ENCODE measurements at places on chromosomes 7 and 10.
A peak's percentile ranks its signal among the peaks of the same experiment; 100 is the strongest.

DNA sequence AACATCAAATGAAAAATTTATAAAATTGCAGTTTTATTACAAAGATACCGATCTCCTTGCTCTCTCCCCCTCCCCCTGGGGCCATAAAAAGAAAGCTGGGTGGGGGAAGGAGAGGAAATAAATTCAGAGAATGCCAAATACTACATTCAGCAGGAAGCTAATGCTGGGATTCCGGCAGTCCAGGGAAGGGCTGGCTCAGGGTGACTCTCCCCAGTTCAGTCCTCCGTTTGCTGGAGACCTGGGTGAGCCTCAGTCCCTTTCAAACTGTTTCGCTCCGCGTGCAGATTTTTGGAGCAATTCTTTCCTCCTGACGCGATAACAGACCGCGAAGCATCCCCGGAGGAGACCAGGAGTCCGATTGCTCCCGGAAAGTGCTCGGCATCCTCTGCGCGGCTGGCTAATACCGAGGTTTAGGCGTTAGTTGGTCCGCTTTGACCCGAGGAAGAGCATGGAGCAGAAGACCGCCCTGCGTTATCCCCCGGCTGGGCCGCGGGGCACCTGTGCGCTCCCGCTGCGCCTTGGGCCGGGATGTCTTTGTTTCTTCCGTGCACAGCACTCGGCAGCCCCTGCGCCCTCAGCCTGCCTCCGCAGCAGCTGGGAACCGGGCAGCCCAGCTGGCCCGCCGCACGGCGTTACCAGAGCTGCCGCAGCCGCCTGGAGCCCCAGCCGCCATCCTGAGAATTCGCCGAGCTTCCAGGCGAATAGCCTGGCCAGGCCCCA, 3.9 kb upstream of the HOXA2 start:
- no peak for DNase-seq

- DNase-seq, result peak; percentile 45
Observed at GRCh38 chr7:38374507-38374906, 101.1 kb upstream of the TARP start.

GRCh38 chr7:113217314-113217713, 99.0 kb upstream of the SMIM30 start:
- DNase-seq, result no peak

DNA sequence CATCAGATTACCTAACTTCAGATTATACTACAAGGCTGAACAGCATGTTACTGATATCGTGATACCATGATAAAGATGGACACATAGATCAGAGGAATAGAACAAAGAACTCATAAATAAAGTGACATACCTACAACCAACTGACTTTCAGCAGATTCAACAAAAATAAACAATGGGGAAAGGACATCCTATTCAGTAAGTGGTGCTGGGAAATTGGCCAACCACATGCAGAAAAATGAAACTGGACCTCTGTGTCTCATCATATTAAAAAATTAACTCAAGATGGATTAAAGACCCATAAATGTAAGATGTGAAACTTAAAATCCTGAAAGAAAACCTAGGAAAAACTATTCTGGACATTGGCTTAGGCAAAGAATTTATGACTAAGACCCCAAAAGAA, 158.6 kb downstream of the ZEB1 start:
- no peak for DNase-seq

- peak; percentile 76 for DNase-seq
Observed at GRCh38 chr7:25025218-25025671, 45.3 kb upstream of the OSBPL3 start.

DNA sequence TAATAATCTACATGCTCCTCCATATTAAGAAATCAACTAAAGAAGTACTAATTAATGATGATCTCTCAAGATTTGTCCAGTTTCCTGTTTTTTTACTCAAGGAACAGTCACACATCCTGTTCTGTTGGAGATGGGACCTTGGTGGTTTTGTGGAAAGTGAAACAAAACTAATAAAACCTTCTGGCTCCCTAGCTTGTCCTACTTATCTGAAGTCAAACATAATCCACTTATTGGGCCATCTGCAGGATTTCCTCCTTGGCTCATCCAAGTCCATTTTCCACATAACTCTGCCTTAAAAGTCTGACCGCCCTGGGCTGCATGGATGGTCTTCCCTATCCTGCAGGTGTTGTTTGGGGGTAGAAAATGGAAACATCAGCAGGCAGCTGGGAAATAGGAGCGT, 39.4 kb upstream of the TARP start:
- no peak for DNase-seq

- no peak for DNase-seq
Observed at GRCh38 chr10:18368273-18368672, 228.0 kb downstream of the CACNB2 start.

All from AG20443 (cell line).